ENCODE measurements at places on chromosomes 13 and 19.

- peak; percentile 9 for DNase-seq
Measured at GRCh38 chr13:104823709-104824108, 1711.8 kb downstream of the EFNB2 start.

DNA sequence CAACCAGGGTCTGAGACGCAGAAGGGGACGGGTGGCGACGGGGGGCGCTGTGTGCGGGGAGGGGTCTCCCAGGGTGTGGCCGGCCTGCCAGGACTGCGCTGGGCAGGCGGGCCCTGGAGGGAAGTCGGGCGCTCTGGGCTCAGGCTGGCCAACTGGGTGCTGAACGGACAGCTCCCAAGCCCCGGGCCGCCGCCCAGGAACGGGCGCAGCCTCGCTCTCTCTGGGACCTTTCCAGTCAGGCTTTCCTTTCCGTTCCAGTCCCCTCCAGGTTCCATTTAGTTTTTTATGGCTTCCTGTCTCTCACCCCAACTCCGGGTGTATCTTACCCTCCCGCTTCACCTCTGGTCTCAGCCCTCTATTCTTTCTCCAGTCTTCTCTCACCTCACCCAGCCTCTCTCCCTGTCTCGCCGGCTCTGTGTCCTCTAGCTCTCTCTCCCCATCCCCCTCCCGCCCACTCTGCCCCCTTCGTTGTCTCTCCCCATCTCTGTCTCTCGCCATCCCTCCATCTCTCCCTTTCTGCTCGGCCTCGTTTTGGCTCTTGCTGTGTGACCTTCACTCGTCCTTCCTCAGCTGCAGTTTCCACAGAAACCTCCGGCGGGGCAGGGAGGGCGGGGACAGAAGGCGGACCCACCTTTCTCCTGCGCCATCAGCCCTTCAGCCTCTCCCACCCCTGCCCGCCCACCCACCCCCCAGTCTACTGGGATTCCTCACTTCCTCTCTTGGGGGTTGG lies 3.3 kb upstream of the ATP1A3 start:
- no peak for DNase-seq

DNA sequence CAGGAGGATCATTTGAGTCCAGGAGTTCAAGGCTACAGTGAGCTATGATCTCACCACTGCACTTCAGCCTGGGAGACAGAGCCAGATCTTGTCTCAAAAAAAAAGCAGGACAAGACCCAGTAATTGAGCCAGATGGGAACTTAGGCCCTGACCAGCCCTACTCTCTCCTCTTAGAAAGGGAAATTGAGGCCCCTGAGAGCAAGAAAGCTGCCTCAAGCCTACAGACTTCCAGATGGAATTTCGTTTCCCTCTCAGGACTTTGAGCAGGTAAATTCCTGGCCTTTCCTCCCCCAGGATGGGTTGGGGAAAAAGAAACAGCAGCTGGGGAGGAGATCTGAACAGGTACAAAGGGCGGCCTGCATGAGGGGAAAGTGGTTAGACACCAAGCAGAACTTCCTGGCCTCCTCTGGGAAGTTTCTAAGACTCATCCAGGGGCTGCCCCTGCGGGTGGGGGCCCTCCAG lies 3.6 kb upstream of the BCL3 start:
- DNase-seq = no peak

- DNase-seq = peak; percentile 73
Measured at GRCh38 chr19:31154021-31154420, 195.2 kb downstream of the TSHZ3 start.

DNA sequence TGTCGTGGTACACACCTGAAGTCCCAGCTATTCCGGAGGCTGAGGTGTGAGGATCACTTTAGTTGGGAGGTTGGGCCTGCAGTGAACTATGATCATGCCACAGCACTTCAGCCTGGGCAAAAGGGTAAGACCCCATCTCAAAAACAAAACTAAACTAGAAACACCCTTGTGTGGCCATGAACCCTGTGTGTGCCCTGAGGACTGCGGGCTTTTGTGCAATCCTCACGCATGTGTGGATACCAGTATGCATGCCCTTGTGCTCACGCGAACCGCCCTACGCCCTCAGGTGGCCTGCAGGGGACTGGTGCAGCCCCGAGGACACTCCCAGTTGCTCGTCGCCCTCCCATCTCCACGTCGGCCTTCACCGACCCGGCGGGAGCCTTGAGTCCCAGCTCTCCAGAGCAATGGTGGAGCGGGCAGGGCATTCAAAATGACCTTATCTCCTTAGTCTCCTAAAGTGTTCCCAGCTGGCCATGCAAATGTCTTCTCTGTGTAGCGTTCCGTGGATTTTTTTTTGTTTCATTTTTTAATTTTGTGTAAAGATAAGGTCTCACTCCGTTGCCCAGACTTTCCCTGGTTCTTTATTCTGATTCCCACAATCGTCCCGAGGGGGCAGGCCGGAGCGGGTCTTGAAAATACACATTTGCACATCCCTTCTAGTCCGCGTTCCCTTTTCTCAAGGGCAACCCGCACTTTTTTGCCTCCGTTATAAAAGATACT lies 868 bp upstream of the EGLN2 start:
- peak; percentile 53 for DNase-seq

DNA sequence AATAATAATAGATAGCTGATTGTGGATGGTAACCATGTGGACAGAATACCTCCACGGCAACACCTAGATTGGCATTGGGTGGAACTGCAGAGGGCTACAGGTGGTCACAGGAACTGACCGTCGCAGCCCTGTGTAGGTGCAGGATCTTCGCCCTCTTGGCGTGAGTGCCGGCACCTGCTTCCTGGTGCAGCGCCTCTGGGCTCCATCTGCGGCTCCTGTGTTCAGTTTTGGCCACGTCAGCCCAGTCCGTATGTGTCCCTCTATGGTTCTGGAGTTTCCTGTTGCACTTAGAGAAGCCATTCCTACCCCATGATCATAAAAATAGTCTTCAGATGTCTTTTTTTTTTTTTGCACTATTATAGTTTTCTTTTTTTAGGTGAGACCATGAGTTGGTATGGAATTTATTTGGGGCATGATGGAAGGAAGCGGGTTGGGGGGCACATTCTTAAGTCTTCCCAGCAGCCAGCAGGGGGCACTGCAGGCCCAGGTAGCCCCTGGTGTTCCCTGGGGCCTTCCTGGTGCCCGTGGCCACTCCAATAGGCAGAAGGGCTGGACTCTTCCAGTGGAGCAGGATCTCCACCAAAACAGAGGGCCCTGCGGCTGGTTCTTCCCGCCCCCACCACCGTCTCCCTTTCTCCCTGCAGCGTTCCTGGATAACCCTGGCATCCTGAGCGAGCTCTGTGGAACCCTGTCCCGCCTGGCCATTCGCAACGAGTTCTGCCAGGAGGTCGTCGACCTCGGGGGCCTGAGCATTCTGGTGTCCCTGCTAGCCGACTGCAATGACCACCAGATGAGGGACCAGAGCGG lies 10.1 kb upstream of the SLC25A42 start:
- DNase-seq = peak; percentile 39

DNA sequence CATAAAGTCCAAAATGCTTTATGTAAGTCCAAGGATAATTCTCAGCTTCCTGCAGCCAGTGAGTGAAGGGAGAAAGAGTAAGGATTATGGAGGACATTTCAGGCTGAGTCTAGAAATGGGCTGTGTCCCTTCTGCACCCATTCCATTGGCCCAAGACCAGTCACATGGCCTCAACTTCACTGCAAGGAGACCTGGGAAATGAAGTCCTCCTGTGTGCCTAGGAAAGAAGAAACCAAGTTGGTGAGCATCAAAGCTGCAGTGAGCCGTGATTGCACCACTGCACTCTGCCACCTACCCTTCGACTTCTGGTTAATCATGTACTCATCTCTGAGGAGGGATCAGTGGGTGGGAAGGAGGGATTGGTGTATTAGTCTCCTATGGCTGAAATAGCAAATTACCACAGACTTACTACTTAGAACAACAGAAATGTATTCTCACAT lies 3.6 kb upstream of the CD37 start:
- DNase-seq = peak; percentile 94

DNA sequence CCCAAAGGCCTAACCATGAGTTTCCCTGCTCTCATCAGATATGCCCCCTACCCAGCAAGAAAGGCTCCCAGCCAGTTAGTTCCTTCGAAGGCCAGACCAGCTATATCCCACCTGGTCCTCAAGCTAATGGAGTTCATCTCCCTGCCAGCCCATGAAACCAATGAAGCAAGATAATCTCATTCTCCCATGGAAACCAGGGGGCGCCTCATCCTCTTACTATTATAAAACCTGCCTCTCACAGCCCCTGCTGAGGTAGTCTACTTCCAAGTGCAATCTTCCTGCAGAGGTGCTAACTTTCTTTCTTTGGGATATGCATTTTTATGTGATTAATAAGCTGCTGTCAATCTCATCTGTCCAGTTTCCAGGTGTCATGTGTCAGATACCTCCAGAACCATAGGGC lies 34.0 kb upstream of the ZNF573 start:
- DNase-seq = no peak

- DNase-seq = no peak
Measured at GRCh38 chr13:100636441-100636840, 38.2 kb downstream of the TMTC4 start.

- no peak for DNase-seq
Measured at GRCh38 chr19:1136201-1136600, 32.4 kb downstream of the GPX4 start.

GRCh38 chr19:31841755-31842154 lies 492.5 kb upstream of the TSHZ3 start:
- DNase-seq = no peak

DNA sequence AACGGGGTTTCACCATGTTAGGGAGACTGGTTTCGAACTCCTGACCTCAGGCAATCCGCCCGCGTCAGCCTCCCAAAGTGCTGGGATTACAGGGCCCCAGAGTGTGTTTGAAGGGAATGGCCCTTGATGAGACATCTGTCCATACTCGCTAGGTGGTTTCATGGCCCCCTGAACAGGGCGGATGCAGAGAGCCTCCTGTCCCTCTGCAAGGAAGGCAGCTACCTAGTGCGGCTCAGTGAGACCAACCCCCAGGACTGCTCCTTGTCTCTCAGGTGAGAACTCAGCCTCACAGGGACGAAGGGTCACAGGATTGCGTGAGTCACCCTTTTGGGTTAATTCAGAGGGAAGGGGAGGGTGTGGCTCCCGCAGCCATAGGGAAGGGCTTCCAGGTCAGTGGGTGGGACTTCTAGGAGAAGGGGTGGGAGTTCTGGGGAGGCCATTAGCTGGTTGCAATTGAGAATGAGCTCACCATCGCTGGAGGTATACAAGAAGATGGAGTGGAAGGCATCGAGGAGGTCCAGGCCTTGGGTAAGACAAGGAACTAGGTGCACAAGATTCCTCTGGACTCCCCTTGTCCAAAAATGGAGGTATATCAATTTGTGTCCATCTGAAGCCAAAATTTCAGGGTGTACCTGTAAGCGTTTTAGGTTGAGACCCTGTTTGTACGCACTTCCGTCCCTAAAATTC lies 9.2 kb downstream of the SHD start:
- DNase-seq = no peak

GRCh38 chr19:13260883-13261653 lies 110.9 kb downstream of the IER2 start:
- DNase-seq = peak; percentile 86

- DNase-seq = no peak
Measured at GRCh38 chr13:43170506-43170905, 147.1 kb downstream of the DNAJC15 start.

DNA sequence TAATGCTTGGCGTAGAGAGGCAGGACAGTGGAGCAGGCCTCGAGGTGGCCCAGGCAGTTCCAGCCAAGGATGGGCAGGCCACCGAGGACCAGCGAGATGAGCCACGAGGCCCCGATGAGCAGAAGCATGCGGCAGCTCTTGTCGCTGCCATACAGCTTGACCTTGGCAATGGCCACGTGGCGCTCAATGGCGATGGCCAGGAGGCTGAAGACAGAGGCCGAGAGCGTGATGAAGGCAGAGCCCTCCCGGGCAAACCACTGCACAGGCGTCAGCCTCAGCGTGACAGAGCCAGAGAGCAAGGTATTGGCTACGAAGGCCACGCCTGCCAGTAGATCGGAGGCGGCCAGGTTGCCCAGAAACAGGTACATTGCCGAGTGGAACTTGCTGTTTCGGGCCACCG lies 6.8 kb downstream of the S1PR2 start:
- no peak for DNase-seq

DNA sequence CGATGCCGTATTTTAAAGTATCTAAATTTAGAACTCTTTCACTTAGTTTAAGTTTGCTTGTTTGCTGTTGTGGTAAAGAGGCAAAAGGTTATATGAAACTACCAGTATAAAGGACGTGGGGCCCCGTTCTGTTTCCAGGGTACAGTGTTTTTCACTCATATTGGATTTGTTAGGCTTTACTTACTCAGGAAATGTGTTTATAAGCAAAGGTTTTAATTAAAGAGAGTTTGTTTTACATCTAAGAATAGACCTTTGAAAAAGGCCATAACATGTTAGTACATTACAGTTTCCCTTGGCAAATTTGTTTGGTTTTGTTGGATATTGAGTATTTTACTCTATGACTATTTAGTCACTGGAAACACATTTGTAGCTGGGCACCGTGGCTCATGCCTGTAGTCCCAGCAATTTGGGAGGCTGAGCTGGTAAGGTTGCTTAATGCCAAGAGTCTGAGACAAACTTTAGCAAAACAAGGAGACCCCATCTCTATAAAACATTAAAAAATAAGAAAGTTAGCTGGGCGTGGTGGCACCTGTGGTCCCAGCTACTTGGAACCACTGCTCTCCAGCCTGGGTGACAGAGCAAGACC lies 7.1 kb downstream of the DGKH start:
- no peak for DNase-seq

DNA sequence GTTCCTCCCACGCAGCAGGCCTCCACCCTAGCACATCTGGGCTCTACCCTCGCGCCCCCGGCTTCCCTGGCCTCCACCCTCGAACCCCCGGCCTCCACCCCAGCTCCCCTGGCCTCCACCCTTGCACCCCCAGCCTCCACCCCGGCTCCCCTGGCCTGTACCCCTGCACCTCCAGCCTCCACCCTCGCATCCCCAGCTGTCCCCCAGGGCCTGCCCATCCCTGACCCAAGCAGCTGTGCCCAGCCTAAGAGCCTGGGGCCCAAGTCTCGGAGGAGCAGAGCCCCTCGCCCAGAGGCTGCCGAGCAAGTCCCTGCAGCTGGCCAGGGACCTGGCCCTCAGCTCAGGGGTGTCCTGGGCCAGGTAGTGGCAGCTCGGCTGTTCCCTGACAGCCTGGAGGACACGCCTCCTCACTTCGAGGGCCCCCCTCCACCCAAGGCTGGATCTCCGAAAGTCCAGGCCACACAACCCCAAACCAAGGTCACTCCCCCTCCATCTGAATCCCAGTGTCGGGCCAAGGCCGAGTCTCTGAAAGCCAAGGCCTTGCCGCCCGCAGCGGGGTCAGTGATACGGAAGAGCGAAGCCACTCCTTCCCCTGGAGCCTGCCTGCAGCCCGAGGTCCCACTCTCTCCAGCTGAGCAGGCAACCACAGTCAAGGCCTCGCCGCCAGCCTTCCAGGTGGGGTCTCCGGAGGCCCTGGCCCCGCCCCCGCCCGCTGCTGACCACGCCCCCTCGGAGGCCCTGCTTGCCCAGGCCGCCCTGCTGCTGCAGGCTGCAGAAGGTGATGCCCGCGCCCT lies 7.9 kb upstream of the ARHGAP33 start:
- DNase-seq = peak; percentile 42

- no peak for DNase-seq
Measured at GRCh38 chr19:10112037-10112761, 706 bp downstream of the P2RY11 start.

GRCh38 chr19:19192910-19193423 lies 909 bp downstream of the RFXANK start:
- DNase-seq = no peak
